ENCODE measurements at places on chromosomes 3 and 15. TPM values are rescaled to one million over a fixed set of nuclear protein-coding genes. Genes with fewer than 3 reads are reported as not detected.

Gene COMMD2
- 40.5 TPM for total RNA-seq

DNA sequence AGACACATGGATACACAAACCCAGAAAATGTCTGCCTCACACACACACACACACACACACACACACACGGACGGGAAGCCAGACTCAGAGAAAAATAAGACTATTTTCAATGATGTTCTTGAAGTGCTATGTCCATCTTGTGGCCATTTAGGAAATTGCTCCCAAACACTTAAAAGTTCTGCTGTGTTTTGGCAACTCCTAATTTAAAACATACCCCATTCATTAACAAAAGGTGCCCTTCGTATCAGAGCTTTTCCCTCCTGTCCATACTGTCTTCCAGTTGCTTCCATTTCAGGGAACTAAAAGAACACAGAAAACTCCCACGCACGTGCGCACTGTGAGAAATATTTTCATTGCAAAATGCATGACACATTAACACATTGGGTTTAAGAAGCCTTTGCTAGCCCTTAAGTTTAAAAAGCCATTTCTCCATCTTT lies 44.6 kb downstream of the SLC12A1 start:
- peak; percentile 75 for DNase-seq

DNA sequence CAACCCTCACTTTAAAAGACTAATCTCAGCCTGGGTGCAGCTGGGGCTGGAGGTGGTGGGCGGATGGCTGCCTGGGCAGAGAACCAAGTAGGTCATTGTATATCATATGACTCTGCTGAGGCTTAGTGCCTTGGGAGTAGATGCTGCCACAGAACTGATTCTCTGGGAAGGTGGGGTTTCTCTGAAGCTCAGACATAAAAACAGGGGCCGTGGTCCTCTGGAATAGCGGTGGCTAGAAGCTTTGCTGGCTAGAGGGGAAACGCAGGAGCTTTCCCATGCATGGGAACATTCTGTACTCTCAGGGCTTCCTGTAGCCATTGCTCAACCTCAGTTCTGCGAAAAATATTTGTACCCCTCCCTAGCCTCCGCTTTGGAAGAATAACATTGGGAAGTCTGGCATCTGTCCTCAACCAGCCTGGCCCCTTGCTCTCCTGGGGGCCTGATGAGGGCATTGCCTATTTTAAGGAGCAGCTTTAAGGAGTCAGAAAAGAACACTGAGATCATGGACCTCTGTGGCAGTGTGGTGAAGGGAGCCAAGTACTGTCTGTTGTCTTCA lies 14.7 kb downstream of the TIMP4 start:
- peak; percentile 23 for DNase-seq

DNA sequence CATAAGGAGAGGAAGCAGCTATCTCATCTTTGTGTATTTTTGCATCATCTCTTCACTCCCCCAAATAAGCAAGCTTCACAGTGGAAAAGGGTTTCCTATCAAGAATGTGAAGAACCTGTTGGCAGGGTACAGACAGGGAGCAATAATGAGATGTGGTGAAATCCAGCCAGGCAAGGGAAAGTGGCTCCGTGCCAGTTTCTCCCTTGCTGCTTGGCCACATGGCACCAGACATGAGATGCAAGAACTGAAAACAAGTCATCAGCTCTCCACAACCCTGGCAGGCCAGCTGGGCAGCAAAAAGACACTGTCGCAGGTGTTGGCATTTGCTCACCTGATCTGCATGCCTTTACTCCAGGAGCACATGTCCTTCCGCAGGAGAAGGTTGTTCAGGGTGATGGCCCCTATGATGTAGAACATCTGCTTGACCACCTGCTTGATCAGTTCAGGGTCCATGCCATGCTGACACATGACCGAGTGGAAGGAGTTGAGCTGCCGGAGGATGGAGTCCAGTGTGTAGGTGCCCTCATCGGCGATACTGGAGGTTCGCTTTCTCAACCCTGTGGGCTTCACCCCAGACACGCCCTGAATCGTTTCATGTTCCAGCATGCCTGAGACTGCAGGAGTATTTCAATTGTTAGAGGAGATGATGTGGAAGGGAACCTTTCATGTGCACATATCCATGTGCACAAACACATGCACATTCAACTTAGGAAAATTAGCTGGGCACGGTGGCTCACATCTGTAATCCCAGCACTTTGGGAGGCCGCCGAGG lies 23.3 kb upstream of the MYO5C start:
- DNase-seq: peak; percentile 6

DNA sequence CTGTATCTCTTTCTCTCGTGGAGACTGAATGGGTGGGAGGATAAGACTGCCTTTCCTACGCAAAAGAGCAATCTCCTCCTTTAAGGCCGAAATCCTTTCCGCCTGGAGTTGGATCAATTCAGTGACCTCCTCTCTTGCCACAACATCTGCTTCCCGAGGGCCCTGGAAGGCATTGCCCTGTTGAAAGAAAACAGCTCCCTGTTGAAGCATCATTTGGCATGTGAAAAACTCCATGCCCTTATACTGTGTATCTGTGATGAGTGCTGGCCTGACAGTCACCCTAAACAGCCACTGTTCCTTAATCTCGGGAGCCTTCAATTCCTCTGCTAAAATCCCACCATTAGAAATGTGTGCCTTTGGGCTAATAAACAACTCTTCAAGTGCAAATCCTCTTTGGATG lies 80.2 kb downstream of the BOC start:
- no peak for DNase-seq

Gene CD80
- total RNA-seq: not detected

GRCh38 chr15:75531041-75531450 lies 48.1 kb downstream of the PTPN9 start:
- peak; percentile 34 for DNase-seq

Gene GOLGA8R
- 0.24 TPM for total RNA-seq

Gene C3orf22
- not detected for total RNA-seq

Gene RUBCN
- total RNA-seq: 20.7 TPM

Gene PYGO1
- 9.7 TPM for total RNA-seq

Gene FANCD2
- 32.3 TPM for total RNA-seq

DNA sequence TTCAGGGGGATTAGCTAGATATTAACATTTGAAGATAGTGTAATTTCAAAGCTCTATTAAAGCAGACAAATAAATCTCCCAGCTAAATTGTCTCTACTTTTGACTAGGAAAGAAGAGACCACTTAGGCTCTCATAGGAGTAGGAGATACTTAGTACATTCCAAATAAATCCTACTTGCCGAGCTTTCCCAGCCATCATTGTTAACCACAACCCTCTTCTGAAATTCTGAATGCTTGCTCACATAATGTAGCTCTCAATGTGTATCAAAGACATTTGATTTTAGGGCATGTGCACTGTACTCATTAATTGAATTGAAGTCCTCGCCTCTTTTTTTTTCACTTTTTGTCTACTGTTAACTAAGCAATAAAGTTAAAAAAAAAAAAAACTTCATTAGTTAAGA lies 598.2 kb upstream of the ADAMTS9 start:
- no peak for DNase-seq

Data from RPMI7951 (cell line).